ENCODE measurements at places on chromosomes 12 and 14.

DNA sequence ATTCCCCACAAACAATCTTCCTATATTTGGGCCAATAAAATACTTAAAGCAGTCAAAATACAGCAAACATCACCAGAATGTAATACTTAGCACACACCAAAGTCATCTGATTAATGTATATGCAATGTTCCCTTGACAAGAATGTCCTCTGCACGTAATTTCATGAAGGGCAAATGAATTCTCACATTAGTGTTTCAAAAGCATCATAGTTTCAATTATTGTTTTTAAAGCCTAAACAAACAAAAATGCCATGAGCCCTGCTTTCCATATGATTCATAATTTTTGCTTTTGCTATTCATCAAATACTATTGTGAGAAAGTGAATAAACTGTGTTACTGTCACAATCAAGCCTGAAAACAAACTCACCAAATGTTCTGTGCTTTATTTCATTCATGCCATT is 156.0 kb downstream of the EPS8 start:
- no peak for DNase-seq

DNA sequence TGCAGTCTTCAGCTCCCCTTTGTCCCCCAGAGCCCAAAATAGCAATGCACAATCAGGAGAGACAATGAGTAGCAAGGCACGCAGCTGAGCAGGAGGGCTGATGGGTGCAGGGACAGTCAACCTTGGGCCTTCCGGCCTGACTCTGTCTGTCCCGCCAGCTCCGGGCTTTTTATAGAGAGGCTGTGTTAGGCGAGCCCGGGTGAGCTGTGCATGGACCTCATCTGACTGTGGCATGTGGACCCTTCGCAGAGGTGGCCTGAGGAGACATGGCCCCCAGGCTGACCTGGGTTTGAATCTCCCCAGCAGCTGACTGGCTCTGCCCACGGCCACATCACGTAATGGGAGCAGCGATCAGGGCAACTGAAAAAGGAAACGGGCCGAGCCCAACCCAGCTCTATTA is 177.9 kb downstream of the TSPAN9 start:
- DNase-seq = no peak

DNA sequence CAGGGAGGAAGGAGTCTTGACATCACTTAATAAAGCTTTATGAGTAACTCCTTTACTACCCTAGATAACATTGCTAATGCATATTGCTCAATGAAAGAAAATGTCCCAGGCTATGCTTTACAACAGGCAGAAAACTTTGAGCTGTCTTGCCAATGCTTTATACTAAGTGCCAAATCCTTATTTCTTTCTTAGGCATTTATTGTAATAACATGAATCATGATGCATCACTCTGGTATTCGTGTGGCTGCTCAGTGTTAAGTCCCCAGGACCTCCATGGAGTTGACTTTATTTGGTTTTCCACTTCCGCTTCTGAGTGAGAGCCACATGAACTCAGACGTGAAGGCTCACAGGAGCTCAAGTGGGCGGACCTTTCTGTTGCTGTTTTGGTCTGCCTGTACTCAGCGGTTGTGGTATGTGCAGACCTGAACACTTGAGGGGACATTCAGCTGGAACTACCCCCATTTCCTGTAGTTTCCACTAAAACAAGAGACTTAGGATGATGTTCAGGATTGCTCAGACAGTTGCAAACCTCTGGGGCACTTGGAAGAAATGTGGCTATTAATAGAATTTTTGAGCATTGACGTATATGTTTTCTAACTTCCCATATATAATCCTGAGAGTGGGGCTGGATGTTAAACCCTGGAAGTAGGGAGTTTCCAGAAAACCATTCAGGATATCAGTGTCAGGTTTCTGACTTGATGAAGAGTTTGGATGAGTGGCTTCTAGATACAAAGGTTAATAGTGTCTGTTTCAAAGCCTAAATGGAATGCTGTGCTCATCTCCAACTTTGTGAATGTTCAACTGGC is 258.6 kb downstream of the MSRB3 start:
- DNase-seq = peak; percentile 78

DNA sequence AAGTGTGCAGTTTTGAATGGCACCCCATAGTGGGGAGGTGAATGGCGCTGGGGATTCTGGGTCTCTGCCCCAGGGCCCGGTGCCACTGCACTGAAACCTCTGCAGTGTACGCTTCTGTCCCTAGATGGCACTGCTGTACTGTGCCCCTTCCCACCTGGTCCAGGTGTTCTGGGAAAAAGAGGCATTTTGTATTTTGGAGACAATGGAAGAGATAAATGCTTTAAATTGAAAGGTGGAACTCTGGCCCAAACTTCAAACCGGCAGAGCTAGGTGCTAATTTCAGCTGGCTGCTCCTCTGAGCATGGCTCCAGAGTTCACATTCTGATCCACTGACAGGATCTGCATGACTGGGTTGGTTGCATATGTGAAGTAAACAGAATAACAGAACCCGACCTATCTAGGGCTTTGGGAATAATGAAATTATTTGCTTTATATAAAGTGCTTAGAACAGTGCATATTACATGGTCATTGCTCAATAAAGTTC is 52.2 kb downstream of the KRT80 start:
- DNase-seq = no peak

DNA sequence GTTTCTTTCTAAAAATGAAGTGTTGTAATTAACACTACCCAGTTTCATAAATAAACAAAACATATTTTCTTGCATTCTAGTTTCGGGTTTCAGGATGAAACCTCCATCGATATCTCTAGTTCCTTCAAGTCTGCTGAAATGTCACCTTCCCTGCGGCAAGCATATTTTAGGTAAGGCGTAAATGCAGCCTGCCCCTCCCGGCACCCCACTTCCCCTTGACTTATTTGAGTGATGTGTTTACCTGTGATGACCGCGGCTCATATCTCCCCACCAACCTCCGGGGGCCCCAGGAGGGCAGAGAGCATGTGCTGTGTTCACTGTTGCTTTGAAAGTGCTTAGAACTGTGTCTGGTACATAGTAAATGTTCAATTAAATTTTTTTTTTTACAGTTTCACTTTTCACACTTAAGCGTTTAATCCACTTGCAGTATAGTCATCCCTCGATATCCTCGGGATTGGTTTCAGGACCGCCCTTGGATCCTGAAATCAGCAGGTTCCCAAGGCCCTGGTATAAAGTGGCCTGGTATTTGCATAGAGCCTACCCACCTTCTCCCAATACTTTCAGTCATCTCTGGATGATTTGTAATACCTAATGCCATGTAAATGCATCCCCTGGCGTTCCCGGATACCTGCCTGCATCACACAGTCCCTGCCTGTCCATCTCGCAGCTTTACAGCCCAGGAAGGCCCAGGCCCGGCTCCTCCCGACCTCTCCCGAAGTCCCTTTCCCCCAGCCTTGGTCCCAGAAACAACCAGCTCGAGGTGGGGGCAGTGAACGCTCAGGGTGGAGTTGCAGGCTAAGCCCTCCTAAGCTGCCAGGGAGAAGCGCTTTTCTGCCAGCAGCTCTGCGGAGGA is 40.2 kb upstream of the FBRSL1 start:
- no peak for DNase-seq

GRCh38 chr12:42732908-42733411 is 143.4 kb upstream of the PRICKLE1 start:
- no peak for DNase-seq

- no peak for DNase-seq
Observed at GRCh38 chr14:57502586-57503254, 9.1 kb upstream of the CCDC198 start.

DNA sequence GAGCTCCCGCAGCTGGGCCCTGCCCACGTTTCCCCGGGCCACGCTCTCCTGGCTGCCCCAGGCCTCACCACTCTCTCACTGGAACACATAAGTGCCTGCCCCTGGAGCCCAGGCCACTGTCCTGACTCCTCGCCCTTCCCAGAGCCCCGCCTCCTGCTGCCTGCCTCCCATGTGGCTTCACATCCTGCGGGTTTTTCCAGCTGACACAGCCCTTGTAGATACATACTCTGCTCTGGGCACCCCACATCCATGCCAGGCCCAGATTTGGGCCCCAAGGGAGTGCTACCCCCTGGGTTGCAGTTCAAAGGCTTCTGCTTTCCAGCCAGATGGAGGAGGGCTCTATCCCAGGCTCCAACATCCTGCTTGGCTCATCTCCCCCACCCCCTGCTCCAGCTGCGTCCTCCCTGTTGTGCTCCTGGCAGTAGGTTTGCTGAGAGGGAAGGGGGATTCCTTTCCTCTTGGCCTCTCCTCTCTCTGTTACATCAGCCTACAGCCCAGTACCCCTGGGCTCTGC is 60.1 kb downstream of the TSPAN9 start:
- DNase-seq = no peak

- no peak for DNase-seq
Observed at GRCh38 chr14:31941487-31941886, 135.6 kb upstream of the ARHGAP5 start.

- DNase-seq = no peak
Observed at GRCh38 chr12:132359551-132359950, 30.2 kb upstream of the GALNT9 start.

GRCh38 chr14:63452796-63453195 is 90.4 kb downstream of the PPP2R5E start:
- no peak for DNase-seq

- peak; percentile 16 for DNase-seq
Observed at GRCh38 chr12:6460751-6461371, 9.0 kb downstream of the TAPBPL start.

GRCh38 chr12:87001102-87001501 is 744.9 kb upstream of the MGAT4C start:
- no peak for DNase-seq

DNA sequence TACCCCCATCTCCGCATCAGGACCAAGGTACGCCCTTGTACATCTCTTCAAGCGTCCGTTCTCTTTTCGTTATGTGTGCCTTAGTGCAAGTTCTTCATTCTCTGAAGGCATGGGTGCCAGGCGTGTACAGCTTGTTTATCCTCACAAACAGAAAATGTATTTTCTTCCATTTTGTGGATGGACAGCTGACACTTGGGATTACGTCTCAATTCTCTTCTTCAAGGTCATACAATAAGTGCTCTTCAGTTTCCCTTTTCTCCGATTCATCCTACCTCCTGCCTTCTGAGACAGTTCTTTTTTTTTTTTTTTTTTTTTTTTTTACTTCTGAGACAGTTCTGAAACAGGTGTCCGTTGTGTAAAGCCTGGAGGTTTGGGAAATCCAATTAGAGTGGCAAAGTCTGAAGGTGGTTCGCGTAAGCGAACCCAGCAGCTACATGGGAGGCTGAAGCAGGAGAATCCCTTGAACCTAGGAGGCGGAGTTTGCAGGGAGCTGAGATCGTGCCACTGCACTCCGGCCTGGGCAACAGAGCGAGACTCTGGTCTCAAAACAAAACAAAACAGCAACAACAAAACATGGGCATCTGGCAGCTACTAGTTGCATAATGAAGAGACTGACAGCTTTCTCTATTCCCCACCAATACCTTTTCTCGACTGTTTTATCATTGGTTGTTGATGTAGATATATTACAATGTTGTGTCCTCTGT is 734 bp downstream of the COX6A1 start:
- no peak for DNase-seq

- no peak for DNase-seq
Observed at GRCh38 chr14:61703342-61704129, 8.2 kb downstream of the HIF1A start.

GRCh38 chr14:55047301-55048053 is 4.0 kb upstream of the MAPK1IP1L start:
- no peak for DNase-seq

GRCh38 chr12:110079477-110080400 is 31.4 kb upstream of the C12orf76 start:
- peak; percentile 96 for DNase-seq

- no peak for DNase-seq
Observed at GRCh38 chr14:70183991-70184390, 4.8 kb downstream of the SLC8A3 start.

- DNase-seq = peak; percentile 89
Observed at GRCh38 chr12:49741882-49742620, 694 bp downstream of the TMBIM6 start.

- DNase-seq = peak; percentile 64
Observed at GRCh38 chr14:74848768-74849167, 27.2 kb downstream of the PROX2 start.

DNA sequence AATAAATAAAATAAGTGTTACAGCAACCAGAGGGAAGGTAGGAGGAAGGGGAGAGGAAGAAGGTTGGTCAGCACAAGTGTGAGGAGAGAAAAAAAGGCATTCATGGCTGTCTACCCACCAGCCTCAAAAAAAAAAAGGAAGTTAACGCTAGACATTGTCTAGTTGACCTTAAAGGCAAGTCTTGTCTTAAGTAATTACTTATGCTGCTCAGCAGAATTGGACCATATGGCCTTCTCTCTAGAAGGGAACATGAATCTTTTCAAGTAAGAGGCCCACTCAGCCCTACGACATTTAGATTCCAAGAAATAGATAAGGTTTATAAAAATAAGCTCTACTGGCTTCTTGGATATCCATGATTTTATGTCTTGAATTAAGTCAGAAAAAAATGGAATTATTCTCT is 172.7 kb downstream of the ETNK1 start:
- DNase-seq = peak; percentile 69

DNA sequence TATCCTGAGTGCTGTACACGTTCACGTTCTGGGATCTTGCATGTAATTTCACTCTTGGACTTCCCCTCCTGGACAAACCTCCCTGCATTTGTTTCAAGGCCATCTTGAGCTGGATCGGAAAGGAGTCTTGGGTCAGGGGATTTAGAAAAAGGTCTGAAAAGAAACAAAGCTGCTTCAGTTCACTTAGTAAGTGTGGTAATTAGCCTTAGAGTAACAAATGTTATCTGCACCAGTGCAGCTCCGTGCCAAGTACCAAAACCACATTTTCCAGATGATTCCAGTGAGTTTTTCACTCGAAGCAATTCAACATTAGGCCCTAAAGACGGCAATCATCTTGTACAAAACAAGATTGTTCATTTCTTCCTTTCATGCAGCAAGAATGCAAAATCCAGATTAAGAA is 39.4 kb upstream of the ATXN2 start:
- DNase-seq = no peak

- no peak for DNase-seq
Observed at GRCh38 chr14:36797634-36798033, 136.0 kb downstream of the PAX9 start.

- DNase-seq = no peak
Observed at GRCh38 chr14:55625481-55625880, 45.5 kb downstream of the KTN1 start.

DNA sequence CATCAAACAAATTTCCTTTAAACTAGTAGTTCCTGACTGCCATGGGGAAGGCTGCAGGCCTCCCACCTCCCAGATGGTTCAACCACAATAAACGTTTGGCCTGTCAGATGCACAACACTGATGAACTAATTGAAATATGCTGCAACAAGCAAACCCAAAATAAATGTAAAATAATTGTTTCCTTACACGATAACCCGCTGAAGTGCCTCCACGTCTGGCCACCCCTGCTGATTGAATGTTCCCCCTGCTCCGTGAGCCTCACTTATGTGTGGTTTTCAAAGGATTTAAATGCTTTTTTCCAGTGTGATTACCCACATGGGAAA is 8.4 kb downstream of the PITPNM2 start:
- DNase-seq = no peak

DNA sequence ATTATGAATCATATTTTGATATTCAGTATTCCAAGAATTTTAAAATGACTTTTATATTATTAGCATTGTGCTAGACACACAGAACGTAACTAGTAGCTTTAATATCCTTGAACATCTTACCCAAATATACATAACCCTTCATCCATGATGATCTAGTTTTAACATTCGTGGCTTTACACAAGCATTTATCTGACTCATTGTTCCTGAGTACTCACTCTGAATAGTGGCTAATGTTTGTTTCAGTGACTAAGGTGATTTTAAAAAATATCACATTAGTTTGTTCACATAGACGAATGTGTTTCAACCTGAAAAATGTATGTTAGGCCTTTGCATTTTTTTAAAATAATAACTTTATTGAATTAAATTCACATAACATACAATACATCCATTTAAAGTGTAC is 80.0 kb upstream of the PTPRQ start:
- DNase-seq = no peak

Measured in MV-4-11 (cell line).